ENCODE measurements at places on chromosomes 5 and 9. TPM values are rescaled to one million over a fixed set of nuclear protein-coding genes. Genes with fewer than 3 reads are reported as not detected.

DNA sequence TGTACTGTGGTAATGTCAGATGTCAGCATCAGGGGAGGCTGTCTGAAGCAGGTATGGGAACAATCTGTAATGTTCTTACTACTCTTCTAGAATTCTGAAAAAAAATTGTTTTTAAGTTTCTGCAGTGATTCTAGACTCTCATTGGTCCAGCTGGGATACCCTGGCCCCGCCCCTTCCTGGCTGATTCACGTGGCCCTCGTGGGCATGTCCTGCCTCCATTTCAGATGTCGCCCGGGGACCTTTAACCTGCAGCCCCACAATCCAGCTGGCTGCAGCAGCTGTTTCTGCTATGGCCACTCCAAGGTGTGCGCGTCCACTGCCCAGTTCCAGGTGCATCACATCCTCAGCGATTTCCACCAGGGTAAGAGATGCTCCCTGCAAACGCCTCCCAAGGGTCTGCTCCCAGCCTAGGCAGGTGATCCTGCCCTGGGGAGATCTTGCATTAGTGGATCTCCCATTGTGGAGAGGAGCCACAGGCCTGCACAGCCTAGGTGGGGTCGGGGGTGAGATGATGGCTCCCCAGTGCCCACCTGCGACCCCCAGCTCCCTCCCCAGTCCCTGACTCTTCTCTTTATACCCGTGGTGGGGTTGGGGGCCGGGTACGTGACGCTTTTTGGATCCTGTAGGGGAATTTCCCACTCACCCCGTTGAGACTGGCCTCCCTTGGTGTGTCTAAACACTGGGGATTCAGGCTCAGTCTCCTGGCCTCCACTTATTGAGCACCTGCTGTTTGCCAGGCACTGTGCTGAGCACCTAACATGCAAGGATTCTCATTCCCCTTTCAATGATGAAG, 36.5 kb downstream of the LAMC3 start:
- DNase-seq, result no peak

GRCh38 chr5:135221187-135221473, 177.9 kb downstream of the MACROH2A1 start:
- DNase-seq, result no peak

- no peak for DNase-seq
These were observed 139.3 kb downstream of the AOPEP start for GRCh38 chr9:94865582-94866452.

DNA sequence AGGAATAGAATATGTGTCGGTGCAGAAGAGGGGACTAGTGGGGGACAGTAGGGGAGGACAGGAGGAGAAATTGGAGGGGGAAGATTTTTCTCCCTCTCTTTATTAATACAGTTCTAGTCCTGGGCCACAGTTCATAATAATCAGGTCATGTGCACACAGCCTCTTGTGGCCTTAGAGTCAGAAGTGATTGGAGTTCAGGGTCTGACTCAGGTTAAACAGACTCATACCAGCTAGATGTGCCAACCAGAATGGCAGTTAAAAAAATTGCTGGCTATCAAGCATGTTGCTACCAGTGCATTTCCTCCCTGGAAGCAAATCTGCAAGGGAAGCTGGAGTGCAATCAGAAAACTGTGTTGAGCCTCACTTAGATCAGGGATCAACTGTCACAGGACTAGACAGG, 132.7 kb upstream of the MAP1B start:
- no peak for DNase-seq

DNA sequence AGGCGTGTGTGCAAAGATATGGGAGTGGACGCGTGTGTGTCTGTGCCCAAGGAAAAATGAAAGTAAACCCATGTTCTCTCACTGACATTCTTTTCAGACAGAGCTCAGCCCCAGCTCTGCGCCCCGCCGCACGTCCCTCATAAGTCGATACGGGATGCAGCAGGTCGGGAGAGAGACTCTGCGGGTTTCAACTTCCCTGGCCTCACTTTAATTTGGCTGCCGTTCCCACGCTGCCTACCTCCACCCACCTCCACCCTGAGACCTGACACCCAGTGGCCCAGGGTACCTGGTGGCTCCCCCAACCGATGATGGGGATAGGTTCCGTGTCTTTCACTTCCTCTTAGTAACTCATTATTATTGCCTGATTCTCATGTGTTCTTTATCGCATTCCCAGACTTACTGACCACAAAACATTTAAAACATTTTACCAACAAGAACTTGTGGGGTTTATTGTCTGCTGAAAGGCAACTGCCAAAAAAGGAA, 19.4 kb downstream of the LHX2 start:
- DNase-seq, result no peak

GRCh38 chr9:98383758-98384157, 128.3 kb upstream of the TBC1D2 start:
- peak; percentile 48 for DNase-seq

- DNase-seq, result peak; percentile 71
These were observed 9.1 kb upstream of the AK3 start for GRCh38 chr9:4750023-4750673.

DNA sequence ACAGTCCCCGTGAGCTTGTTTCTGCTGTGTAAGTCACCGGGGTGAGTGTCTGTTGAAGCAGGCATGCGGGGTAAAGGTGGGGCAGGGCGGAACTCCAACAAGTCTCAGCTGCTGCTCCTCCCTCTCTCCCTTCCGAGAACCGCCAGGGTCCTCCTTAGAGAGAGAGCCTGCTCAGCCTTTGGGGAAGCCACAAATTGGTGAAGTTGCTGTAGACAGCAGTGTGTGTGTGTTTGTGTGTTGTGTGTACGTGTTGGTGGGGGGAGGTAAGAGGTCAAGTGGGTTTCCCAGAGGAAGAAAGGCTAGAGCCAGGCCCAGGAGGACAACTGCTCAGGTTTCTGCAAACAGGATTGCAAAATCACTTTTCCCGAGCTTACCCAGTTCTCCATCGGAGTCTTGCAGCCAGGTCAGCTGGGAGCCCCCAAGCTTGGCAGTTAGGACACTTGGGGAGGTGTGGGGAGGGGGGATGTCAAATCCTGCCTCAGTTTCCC, 38.9 kb upstream of the DAB2IP start:
- DNase-seq, result no peak

DNA sequence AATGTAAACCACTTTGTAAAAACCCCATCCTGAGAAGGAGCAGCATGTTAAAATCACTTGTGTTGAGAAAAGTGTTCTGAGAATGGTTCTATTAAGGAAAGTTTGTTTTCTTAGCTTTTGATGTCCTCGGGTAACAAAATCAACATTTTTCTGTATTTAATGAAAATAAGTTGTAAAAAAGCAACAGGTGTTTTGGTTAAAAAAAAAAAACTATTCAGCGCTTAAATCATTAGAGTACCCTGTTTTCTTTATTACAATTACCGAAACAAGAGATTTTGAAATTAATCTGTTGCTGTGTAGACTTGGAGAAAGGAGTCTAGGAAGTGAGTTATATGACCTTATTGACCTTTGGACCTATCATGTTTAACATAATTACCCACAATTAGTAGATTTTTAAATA, 167.7 kb downstream of the XRCC4 start:
- no peak for DNase-seq

DNA sequence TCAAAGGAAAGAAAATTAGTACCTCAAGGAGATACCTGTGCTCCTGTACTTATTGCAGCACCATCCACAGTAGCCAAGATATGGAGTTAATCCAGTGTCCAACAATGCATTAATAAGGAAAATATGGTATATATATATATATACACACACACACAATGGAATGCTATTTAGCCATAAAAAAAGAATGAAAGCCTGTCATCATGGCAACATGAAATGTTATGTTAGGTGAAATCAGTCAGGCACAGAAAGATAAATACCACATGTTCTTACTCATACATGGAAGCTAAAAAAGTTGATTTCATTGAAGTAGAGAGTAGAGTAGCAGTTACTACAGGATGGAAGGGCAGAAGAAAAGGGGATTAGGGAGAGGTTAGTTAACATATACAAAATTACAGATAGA, 601.5 kb downstream of the ANXA1 start:
- DNase-seq, result no peak

Gene TRAF1
- total RNA-seq, result 1.0 TPM

Data from GM23338 (cell line).